Panc1 (cell line): ENCODE measurements at places on chromosomes 4 and X. TPM values are rescaled to one million over a fixed set of nuclear protein-coding genes. Genes with fewer than 3 reads are reported as not detected.

DNA sequence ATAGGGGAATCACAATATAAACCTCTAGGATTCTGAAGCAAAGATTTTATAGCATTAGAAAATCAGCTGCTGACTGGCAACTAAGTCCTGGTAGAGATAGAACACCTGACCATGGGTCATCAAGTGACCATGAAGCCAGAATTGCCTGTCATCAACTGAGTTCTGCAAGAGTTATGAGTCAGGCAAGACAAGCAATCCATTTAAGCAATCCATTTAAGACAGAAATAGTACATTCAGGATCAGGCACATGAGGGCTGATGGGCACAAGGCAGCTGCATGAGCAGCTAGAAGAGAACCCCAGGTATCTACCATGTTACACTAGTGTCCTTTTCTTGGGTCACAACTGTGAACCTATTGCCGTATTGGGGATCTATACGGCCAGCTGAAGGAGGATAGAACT, 98.9 kb downstream of the SPRY1 start:
- H3K4me1 ChIP-seq = no peaks in the 10 kb centered on the region
- no peaks in the 10 kb centered on the region for H3K36me3 ChIP-seq
- H3K27ac ChIP-seq = peak overlapping the region; percentile 39; the same call in 1 of the 2 replicates

- H3K4me1 ChIP-seq = no peaks in the 10 kb centered on the region
- no peak for DNase-seq
- H3K36me3 ChIP-seq = no peaks in the 10 kb centered on the region
- no peak overlapping the region for H3K27ac ChIP-seq
Measured at GRCh38 chr4:172245516-172245915, 432.3 kb downstream of the GALNTL6 start.

Gene FAM47A
- not detected for total RNA-seq

DNA sequence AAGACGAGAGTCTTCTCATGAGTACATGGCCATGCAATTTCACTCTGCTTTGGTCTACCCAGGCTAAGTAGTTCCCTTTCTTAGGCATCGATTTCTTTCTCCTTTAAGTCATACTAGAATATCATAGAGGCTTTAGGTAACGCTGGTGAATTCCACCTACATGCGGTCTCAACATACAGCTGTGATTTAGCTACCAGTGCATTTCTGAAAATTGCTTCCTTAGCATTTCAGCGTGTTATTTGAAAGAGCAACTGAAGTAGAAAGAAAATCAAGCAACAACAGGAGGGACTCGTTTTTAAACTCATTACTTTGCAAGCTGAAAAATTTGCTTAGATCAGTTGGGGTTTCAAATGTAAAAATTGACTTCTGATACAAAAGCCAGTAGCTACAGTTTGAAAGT, 48.1 kb upstream of the RASGEF1B start:
- DNase-seq = no peak
- no peak overlapping the region for H3K27ac ChIP-seq
- H3K4me1 ChIP-seq = no peaks in the 10 kb centered on the region
- no peaks in the 10 kb centered on the region for H3K36me3 ChIP-seq
- no peaks in the 10 kb centered on the region for H3K27me3 ChIP-seq
- H3K4me3 ChIP-seq = no peak overlapping the region

DNA sequence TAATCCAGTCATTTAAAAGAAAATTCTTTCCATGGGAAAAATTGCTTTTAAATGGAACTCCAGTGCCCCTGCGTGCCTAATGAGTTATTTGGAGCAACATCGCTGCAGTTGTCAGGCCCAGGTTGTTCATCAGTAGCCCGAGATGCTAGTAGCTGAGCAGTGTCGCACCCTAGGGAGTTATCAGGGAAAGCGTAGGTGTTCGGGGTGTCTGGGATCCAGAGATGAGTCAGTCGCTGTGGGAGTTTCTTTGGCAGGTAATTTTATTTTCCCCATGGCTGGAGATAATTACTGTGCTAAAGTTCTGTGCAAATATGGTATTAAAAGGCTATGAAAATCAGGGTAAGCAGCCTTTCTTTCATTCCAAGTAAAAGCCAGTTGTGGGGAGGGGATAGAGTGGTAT, 49.4 kb downstream of the ANXA3 start:
- no peaks in the 10 kb centered on the region for H3K27me3 ChIP-seq
- H3K36me3 ChIP-seq = no peaks in the 10 kb centered on the region
- no peaks in the 10 kb centered on the region for H3K4me1 ChIP-seq
- no peak overlapping the region for H3K4me3 ChIP-seq

Gene PAGE5
- total RNA-seq = not detected

Gene SFRP2
- total RNA-seq = 0.26 TPM

DNA sequence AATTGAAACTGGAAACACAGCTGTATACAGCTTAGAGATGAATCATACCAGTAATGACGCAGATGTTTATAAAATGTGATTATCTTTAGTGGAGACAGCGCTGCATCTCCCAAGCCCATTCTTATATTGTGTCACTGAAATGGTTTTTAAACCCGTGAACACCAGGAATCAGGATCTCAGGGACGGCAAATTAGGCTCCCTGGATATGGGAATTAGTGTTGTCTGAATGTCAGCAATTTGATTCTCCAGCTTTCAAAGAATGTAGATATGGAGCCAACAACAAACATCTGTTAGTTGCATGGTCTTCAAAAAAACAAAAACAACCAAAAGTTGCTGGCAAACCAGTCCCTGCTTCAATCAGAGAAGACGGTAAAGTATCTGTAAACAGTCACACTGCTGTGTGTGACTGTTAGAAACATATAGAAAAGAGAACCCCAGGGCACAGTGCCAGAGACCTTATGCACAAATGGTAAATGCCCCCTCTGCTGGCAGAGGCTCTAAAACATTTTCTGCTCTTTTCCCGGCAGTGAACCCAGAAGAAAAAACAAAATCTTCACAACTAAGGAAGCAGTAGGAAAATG, 351.9 kb upstream of the FTHL17 start:
- H3K4me3 ChIP-seq = no peak overlapping the region
- H3K4me1 ChIP-seq = no peaks in the 10 kb centered on the region
- no peaks in the 10 kb centered on the region for H3K36me3 ChIP-seq

GRCh38 chr4:39178706-39179105, 3.6 kb upstream of the WDR19 start:
- DNase-seq = no peak
- H3K4me3 ChIP-seq = no peak overlapping the region
- no peak overlapping the region for H3K27ac ChIP-seq
- H3K36me3 ChIP-seq = no peaks in the 10 kb centered on the region; the same call in 1 of the 2 replicates

GRCh38 chrX:124441971-124442590, 95.7 kb downstream of the SH2D1A start:
- H3K27ac ChIP-seq = no peak overlapping the region
- H3K36me3 ChIP-seq = no peaks in the 10 kb centered on the region
- H3K27me3 ChIP-seq = no peaks in the 10 kb centered on the region
- no peak for DNase-seq
- no peaks in the 10 kb centered on the region for H3K4me1 ChIP-seq

DNA sequence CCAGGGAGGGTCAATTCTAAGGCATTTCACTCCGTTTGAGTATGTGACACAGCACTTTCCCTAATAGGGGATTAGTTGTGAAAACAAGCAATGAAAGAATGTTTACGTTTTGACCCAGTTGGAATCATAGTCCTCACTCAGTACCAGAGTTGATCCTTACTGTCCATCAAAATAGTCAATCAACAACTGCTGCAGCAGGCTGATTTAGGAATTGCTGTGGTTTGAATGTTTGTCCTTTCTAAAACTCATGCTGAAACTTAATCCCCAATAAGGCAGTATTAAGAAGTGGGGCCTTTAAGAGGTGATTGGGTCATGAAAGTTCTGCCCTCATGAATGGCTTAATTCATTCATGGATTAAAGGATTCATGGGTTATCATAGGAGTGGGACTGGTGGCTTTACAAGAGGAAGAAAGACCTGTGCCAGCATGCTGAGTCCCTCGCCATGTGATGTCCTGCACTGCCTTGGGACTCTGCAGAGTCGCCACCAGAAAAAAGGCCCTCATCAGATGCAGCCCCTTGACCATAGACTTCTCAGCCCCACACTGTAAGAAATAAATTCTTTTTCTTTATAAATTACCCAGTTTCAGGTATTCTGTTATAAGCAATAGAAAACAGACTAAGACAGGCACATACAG, 3.1 kb upstream of the FBXL5 start:
- H3K27ac ChIP-seq = no peak overlapping the region
- no peak for DNase-seq
- no peaks in the 10 kb centered on the region for H3K27me3 ChIP-seq

DNA sequence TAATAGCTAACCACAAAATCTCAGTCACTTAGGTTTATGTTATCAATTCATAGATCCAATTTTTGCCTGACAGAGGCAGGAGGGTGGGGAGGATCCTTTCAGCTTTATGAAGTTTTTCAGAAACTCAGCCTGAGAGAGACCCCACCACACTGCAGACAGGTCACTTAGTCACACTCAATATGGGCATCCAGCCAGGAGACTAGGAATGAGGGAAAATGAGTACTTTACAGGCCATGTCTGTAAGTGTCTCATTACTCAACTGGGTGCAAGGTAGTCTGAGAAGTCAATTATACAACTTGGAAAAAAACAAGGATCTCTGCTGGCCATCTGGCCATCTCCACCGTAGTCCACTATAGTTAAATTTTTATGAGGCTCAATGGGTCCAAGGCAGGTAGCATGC, 365.9 kb downstream of the INPP4B start:
- H3K4me1 ChIP-seq = no peaks in the 10 kb centered on the region
- no peak for DNase-seq
- H3K27ac ChIP-seq = no peak overlapping the region
- no peaks in the 10 kb centered on the region for H3K27me3 ChIP-seq
- no peaks in the 10 kb centered on the region for H3K36me3 ChIP-seq

Gene TRPC3
- 0.08 TPM for total RNA-seq

- no peaks in the 10 kb centered on the region for H3K36me3 ChIP-seq
- no peak for DNase-seq
- H3K4me3 ChIP-seq = no peak overlapping the region
- H3K4me1 ChIP-seq = no peaks in the 10 kb centered on the region
Measured at GRCh38 chr4:23878912-23879732, 10.7 kb downstream of the PPARGC1A start.

GRCh38 chr4:105140684-105141490, 5.8 kb upstream of the TET2 start:
- H3K36me3 ChIP-seq = no peaks in the 10 kb centered on the region
- no peaks in the 10 kb centered on the region for H3K27me3 ChIP-seq
- no peaks in the 10 kb centered on the region for H3K4me1 ChIP-seq
- peak; percentile 10 for DNase-seq
- no peak overlapping the region for H3K27ac ChIP-seq

GRCh38 chr4:165963621-165964020, 90.6 kb downstream of the TLL1 start:
- no peak for DNase-seq
- no peaks in the 10 kb centered on the region for H3K4me1 ChIP-seq
- H3K27ac ChIP-seq = no peak overlapping the region
- no peaks in the 10 kb centered on the region for H3K36me3 ChIP-seq
- no peaks in the 10 kb centered on the region for H3K27me3 ChIP-seq

DNA sequence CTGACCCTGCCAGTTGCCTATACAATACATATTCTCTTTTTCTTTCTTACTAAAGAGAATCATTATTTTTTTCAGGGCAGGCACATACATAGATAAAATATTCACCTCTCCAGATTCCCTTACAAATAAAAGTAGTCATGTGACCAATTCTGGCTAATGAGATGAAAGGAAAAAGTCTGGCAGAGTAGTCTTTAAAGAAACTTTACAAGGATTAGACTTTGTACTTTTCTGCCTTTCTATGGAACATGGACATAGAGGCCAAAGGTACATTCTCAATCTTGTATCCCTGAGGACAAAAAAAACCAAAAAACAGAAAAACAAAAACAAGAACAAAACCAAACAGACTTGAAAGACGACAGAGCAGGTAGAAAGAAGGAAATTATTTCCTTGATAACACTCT, 75.6 kb downstream of the DCK start:
- no peaks in the 10 kb centered on the region for H3K4me1 ChIP-seq
- no peak overlapping the region for H3K4me3 ChIP-seq
- DNase-seq = no peak
- H3K36me3 ChIP-seq = no peaks in the 10 kb centered on the region
- H3K27ac ChIP-seq = no peak overlapping the region

Gene SULT1B1
- total RNA-seq = 0.05 TPM

Gene DRD5
- total RNA-seq = not detected

- no peaks in the 10 kb centered on the region for H3K36me3 ChIP-seq
- H3K4me3 ChIP-seq = no peak overlapping the region
- no peak for DNase-seq
Measured at GRCh38 chr4:25783943-25784342, 78.8 kb downstream of the SEL1L3 start.

GRCh38 chr4:155591738-155592143, 74.9 kb upstream of the GUCY1A1 start:
- H3K4me3 ChIP-seq = no peak overlapping the region
- no peak for DNase-seq
- no peak overlapping the region for H3K27ac ChIP-seq
- H3K4me1 ChIP-seq = no peaks in the 10 kb centered on the region
- no peaks in the 10 kb centered on the region for H3K27me3 ChIP-seq
- H3K36me3 ChIP-seq = no peaks in the 10 kb centered on the region

GRCh38 chrX:16586377-16587112, 63.4 kb upstream of the S100G start:
- no peak overlapping the region for H3K27ac ChIP-seq
- H3K27me3 ChIP-seq = no peaks in the 10 kb centered on the region
- H3K4me1 ChIP-seq = no peaks in the 10 kb centered on the region
- no peak overlapping the region for H3K4me3 ChIP-seq
- no peaks in the 10 kb centered on the region for H3K36me3 ChIP-seq
- DNase-seq = no peak

DNA sequence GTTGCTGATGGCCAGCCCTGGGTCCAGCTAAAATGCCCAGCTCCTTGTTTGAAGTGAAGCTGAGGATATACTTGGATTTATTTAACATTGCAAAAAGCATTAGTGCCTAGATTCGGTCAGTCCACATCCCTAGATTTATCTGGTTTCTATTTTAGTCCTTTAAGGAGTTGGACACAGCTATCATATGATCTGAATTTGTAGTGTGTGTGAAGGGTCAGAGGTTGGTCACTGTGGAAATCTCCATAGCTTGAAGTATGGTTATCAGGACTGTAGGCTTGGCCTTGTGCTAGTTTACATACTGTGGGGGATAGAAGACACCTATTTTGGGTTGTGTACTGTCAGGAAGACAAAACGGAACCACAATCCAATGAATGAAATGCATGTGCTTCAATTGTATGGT, 28.8 kb downstream of the NLGN3 start:
- no peaks in the 10 kb centered on the region for H3K27me3 ChIP-seq
- no peak overlapping the region for H3K27ac ChIP-seq
- no peaks in the 10 kb centered on the region for H3K4me1 ChIP-seq
- H3K4me3 ChIP-seq = no peak overlapping the region
- DNase-seq = no peak

Gene NSD2
- total RNA-seq = 116 TPM

- H3K4me3 ChIP-seq = no peak overlapping the region
- DNase-seq = no peak
- H3K36me3 ChIP-seq = no peaks in the 10 kb centered on the region
- H3K4me1 ChIP-seq = no peaks in the 10 kb centered on the region
- H3K27me3 ChIP-seq = no peaks in the 10 kb centered on the region
- no peak overlapping the region for H3K27ac ChIP-seq
Measured at GRCh38 chr4:116668190-116668589, 417.2 kb downstream of the TRAM1L1 start.

Gene ENPEP
- total RNA-seq = not detected

GRCh38 chrX:22360129-22360528, 87.4 kb downstream of the CBLL2 start:
- no peaks in the 10 kb centered on the region for H3K4me1 ChIP-seq
- H3K27me3 ChIP-seq = no peaks in the 10 kb centered on the region
- H3K27ac ChIP-seq = no peak overlapping the region
- H3K4me3 ChIP-seq = no peak overlapping the region
- no peaks in the 10 kb centered on the region for H3K36me3 ChIP-seq
